ENCODE measurements at places on chromosomes 12 and 14.

- no peak for DNase-seq
Observed at GRCh38 chr12:116538682-116539305, 20.4 kb upstream of the MAP1LC3B2 start.

DNA sequence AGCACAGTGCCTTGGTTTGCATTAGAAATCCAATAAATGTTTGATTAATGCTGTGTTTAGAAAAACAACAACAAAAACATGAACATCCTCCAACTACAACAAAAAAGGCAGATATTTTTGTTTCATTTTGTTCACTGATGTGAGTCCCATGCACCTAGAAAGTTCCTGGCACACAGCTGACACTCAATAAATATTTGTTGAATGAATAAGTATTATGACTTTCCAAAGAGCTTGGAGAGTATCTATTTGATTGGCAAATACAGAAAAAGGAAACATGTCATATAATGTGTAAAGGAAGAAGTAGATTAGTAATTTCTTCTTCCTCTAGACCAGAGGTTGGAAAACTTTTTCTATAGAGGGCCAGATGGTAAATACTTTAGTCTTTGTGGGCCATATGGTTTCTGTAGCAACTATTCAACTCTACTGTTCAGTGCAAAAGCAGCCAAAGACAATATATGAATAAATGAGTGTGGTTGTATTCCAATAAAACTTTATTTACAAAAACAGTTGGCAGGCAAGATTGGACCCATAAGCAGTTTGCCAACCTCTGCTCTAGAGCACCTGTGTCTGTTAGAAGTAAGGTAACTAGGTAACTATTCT, 312.3 kb upstream of the DIO2 start:
- DNase-seq: no peak

GRCh38 chr14:88289234-88289633, 33.8 kb downstream of the KCNK10 start:
- DNase-seq: no peak

- no peak for DNase-seq
Observed at GRCh38 chr12:124006085-124006845, 33.2 kb downstream of the ZNF664 start.

DNA sequence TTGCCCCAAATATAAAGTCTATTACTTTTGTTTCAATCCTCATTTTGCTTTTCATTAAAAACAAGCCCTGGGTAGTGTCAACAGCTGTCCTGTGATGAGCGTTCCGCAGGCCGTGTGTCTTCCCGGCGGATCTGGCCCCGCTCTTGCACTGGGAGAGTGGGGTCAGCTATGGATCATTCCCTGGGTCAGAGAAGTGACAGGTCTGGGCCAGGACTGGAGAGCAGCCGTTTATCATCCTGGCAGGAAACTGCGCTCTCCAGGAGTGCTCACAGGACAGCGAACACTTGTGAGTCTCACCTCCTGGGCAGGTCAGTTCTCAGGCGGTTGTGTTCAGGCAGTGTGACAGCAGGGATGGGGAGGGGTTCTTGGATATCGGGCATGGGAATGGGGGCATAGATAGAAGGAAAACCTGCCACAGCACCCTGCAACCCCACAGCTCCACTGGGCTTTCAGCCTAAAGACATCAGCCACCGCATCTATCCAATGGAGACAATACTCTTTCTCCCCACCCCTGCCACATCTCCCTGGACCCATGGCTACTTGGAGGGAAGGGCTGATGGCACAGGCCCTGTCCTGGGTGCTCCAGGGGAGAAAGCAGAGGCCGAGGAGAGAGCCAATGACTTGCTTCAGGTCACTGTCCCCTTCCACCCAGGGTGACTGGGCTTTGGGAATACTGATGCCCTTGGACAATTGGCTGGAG, 47.8 kb upstream of the CHGA start:
- no peak for DNase-seq

DNA sequence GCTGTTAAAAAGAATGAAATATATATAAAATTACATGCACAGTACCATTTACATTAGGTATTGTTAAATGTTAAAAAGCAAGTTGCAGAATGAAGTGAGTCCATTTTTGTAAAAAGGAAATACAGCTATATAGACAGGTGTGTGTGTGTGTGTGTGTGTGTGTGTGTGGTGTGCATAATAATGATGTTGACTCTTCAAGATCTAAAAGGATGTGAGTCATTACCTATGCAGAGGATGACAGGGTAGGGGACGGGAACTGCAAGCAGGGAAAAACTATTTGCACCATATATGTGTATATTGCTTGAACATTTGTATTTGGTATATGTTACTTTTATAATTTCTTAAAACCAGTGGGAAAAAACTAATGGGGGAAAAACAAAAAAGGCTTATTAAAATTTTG, 3.1 kb downstream of the C14orf39 start:
- DNase-seq: no peak

- DNase-seq: no peak
Observed at GRCh38 chr12:61452076-61452475, 808.1 kb upstream of the USP15 start.

DNA sequence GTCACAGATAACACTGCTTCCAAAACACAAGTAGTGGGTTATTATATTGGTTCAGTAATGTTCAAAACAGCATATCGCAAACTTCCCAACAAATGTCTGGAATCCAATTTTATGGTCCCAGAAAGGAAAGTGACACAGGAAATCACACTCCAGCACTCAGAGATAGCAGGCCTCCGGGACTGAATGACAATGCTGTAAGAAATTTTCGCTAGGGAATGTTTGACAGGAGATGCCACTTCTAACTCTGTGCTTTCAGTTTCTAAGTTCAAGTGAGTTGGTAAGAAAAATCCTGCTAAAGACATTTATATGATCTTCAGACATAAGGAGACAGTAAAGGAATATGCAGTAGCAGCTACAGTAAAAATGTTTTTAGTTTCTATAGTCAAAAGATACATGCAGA, 93.2 kb downstream of the SLC2A13 start:
- no peak for DNase-seq

GRCh38 chr12:68340404-68341270, 8.5 kb upstream of the MDM1 start:
- no peak for DNase-seq

GRCh38 chr12:92210071-92210470, 64.4 kb upstream of the BTG1 start:
- no peak for DNase-seq

DNA sequence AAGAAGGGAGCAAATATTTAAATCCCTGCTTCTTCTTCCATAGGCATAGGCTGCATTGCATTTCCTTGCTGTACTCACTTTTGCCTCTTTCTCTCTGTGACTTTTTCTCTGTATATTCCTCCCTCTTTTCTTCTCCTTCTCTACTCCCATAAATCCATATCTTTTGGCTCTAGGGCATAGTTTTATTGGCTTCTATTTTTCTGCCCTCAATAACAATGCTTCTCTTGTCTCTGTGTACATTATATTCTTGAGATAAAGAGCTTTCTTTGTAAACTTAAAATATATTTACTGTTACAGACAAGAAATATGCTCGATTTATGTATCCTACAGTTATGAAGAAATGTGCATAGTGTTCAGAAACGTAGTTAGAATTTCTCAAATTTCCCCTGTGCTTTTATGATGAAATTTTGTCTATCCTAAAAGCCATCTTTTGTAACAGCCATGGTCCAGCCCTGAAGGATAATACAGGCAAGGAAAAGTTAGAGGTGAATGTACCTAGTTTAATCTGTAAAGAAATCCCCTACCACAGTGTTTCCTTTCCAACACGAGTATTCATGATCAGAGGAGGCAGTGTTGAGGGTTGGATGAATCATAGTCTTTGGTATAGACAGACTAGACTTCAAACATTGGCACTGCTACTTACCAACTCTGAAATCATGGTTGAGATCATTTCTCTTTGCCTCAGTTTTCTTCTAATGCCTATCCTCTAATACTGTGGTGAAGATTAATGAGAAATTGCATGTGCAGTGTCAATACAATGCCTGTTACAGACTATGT, 173.3 kb upstream of the FAR2 start:
- no peak for DNase-seq

DNA sequence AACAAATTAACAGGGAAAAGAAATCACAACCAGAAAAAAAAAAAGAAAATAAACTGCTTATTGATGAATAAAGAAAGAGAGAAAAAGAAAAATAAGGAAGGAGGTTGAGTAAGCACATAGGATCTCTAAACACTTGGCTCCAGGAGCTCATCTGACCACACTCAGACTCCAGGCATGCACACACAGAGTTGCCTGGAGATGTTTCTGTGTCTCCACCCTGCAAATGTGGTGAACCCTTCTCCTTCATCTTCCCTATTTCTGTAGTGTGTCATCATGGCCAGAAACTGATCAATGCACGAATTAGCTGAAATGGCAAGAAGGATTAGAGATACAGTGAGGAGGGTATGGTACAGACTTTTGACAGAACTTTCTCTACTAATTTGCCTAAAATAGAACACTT, 20.2 kb downstream of the OR4N2 start:
- no peak for DNase-seq

GRCh38 chr14:104447750-104448149, 131.8 kb upstream of the C14orf180 start:
- DNase-seq: no peak

GRCh38 chr12:107378609-107379008, 285.3 kb upstream of the CRY1 start:
- no peak for DNase-seq
